ENCODE measurements at places on chromosomes 1 and 21.

- no peak for DNase-seq
These were observed 32.3 kb downstream of the CD58 start for GRCh38 chr1:116538544-116538943.

DNA sequence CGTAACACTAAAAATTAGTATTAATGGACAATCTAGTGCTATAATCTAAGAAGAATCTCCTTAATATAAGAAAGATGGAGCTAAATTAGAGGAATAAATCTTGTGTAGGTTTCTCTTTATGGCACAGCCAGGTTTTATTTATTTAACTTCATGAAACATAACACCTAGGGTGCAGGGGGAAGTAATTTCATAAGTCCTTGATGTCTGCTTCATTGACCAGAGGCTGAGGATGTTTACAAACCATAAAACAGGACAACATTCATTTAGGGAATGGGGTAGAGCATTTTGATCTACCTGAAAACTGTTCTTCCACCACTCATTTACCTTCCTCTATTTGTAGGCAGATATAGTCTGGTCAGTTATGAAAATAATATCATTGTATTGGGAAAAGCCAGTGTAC, 95.5 kb downstream of the NGF start:
- DNase-seq = no peak

- DNase-seq = no peak
These were observed 21.7 kb downstream of the ETNK2 start for GRCh38 chr1:204130178-204130577.

GRCh38 chr1:63888984-63889383, 115.2 kb downstream of the ROR1 start:
- peak; percentile 90 for DNase-seq

DNA sequence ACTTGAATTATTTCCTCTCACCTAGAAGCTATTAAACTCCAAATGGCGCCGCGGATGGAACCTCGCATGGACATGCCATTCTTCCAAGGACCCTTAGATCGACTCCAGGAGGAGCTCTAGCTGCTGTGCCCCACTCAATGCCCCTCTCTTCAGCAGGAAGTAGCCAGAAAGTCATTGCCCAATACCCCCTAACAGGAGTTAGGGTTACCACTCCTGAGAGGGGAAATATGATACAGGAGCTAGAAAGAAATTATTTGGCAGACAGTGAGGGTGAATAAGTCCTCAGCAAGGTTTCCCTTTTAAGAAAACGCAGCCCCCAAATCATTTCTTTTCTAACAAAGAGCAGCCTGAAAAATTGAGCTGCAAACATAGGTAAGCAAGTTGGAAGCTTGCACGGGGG, 28.6 kb downstream of the TFB2M start:
- DNase-seq = no peak

DNA sequence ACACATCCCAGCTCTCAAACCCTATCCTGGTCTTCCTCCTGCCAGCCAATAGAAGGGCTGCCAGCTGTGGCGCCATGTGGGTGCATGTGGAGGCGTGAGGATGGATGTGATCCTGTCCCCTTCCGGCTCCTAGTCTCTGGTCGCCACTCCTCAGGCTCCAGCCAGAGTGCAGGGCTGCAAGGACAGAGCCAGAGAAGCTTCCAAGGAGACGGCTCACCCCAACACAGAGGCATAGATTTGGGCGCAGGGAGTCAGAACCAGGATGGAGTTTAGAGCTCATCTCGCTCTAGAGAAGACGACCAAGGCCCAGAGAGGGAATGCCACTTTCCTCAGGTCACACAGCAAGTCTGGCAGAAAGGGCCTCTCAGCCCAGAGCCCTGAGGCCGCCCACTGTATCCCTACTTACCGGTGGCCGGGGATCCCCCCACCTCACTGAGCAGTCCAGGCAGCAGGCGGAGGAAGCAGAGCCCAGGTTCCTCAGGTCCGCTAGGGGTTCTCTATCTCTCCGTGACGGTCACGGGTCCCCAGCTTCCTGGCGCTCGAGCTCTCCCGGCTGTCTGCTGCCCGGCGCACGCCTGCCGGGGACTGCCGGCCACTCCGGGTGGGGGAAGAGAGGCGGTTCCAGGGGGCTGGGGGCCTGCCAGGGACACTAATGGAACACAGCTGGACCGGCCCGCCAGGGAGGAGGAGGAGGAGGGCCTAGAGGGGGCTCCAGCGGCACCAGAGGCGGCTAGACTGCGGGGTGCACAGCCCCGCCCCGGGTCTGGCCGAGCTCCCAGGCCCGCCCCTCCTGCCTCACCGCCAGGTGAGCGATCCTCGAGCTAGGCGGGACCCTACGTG, at the start of gene COL16A1:
Gene COL16A1 (minus strand): TSS at position 587 of the 840 bp plus-strand sequence. CDS start 1,824 bp downstream, outside the sequence.
- DNase-seq = no peak

DNA sequence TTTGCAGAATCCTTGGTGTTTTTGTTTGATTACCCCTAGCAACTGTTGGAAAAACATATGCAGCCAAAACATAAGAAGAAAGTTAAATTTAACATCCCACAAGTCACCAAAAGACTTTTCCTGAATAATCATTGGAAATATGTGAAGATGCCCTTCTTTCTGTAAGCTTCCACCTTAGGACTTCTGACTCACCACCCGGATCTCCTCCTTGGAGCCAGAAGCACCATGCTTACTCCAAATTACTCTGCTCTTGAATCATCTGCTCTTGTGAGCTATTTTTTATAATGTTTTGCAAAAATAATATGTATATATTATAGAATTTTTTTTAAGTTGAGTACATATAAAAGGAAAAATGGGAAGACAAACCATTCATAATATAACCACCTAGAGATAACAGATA, 391.7 kb downstream of the KCTD3 start:
- DNase-seq = no peak

DNA sequence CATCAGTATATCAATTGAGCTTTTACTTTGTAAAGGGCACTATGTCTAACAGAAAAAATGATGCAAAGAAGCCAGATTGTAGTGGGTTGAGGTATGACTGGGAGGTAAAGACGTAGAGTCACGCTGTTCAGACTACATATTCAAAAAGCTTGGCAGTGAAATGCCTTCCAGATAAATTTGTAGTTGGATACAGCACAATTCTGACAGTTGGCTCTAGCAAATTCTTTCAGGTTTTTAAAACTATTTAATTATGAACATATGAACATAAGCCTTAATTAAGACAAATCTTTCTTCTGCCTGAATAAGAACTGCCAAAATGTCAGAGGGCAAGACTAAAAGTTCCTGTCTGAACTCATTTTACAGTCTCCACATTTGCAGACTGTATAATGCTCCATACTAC, 118.8 kb downstream of the DPYD start:
- no peak for DNase-seq

DNA sequence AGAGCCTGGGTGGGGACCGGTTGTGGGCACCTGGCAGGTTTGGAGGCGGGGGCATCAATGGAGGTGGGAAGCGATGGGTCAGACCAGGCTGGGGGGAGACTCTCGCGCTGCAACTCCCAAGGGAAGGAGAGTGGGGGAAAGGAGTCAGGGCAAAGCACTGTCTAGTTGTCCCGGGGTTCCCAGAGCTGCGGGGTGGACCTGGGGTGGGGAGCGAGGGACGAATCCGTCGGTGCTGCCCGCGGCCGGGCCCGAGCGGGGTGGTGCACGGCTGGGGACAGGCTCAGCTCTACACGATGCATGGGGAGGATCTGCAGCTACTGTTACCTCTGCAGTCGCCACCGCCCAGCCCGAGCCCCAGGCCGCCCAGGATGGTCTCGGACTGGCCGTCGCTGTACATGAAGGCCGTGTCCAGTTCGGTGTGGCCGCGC, 427 bp downstream of the AKR7A2 start:
- DNase-seq = no peak

GRCh38 chr1:7805460-7805859, 21.4 kb downstream of the PER3 start:
- no peak for DNase-seq

DNA sequence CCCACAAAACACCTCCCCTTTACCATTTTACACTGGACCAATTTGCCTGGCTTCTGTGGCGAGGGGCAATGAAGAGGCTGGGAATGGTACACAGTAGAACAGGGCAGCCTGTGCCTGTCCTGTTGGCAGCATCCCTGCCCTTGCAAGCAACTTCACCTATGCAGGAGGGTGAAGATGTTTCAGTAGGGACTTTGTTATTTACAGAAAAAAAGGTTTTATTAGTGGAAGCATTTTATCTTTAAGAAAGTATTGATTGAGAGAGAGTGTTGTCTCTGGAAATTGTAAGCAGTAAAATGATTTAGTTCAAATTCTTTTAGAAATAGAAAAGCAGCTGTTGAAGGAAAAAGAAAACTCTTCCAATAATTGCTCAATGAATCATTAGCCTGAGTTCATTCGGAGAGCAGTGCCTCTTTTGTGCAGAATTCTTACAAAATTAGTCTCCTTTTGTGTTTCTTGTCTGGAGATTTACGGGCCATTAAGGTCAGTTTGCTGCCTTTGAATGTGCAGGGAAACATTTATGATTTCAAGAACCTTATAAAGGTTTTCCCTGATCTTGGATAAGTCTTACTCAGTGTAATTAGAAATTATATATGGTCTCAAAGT, 49.1 kb downstream of the HHAT start:
- DNase-seq = peak; percentile 24

DNA sequence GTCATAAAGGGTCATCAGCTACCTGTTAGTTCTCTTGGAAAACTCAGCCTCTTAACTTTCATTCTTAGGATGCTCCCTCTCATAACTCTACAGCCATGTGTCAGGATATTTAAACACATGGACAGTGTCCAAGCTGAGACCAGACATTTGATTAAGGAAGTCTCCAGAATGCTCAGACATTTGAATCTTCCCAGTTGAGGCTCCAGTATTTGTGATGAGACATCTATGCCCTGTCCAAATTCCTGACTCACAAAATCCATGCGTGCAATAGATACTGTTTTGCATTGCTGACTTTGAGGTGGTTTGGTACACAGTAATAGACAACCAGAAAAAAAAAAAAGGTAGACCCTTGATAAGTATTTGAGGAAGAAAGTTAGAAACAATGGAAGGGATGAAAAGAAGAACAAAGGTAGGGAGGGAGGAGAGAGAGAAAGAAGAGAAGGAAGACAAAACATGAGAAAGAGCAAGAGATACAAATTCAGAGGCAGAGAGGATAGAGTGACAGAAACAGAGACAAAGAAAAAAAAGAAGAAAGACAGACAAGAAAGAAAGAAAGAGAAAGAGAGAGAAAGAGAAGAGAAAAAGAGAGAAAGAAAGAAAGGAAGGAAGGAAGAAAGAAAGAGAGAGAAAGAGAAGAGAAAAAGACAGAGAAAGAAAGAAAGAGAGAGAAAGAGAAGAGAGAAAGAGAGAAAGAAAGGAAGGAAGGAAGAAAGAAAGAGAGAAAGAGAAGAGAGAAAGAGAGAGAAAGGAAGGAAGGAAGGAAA, 275.5 kb upstream of the PRMT6 start:
- DNase-seq = no peak

GRCh38 chr1:24986372-24986965, 56.4 kb upstream of the RUNX3 start:
- DNase-seq = no peak

DNA sequence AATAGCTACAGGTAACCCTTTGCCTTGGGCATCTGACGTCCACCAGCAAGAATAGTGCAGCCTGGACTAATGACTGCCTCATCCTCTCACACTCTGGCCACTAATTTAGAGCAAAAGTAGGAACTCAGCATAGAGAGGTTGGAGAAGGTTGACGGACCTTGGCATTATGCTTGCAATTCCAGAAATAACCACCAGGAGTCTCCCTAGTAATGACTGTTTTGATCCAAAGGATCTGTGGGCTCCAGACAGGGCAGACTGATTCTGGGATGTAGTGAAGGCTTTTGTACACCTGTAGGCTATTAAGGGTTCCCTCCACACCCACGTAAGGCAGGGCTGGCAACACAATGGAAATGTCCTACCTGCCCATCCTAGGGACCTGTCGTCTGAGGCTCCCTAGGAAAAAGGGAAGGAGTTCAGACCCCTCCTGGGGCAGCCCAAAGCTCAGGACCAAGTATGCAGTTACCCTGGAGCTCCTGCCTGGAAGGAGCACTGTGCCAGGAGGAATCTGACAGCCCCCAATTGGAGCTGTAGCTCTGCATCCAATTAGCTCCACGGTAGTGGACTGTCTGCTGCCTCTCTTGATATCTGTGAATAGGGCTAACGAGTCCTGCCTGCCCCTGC, 91.0 kb upstream of the TMEM51 start:
- no peak for DNase-seq

DNA sequence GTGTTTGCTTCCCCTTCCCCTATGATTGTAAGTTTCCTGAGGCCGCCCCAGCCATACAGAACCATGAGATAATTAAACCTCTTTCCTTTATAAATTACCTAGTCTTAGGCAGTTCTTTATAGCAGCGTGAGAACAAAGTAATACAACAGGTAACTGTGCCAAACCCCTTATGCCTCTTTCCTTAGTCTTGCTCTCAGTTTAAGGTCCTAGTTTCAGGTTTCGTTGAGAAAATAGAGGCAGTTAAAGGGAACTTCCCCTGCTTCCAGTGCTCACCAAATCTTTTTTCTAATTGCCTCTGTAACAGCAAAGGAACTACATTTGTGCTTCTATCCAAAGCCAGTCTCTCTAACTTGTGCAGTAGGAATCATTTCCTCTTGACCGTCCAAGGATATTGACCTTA, 164.8 kb downstream of the PATJ start:
- no peak for DNase-seq

GRCh38 chr1:2168535-2168934, 26.0 kb downstream of the FAAP20 start:
- DNase-seq = no peak

DNA sequence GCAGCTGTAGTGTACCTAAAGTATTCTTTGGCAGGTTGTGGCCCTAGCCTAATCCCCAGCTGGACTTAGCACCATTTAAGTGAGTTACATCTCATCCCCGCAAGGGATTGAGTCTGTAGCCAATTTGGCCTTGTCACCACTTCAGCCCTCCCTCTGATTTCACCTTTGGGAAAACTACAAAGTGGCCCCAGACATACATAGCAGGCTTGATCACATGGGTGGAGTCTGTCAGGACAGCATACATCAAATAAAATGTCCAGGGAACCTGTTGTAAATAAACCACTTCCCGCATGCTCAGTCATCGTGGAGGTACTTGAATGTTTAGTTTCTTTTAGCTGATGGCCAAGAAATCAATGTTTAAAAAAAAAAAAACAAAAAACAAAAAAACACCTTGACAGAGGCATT, 142.5 kb downstream of the DHRS3 start:
- DNase-seq = no peak

- no peak for DNase-seq
These were observed 74.7 kb downstream of the NTPCR start for GRCh38 chr1:233025157-233025556.
